ENCODE measurements at places on chromosomes 2 and 18. TPM values are rescaled to one million over a fixed set of nuclear protein-coding genes. Genes with fewer than 3 reads are reported as not detected.

SP100 gene
- 0.62 TPM for total RNA-seq

UXS1 gene
- total RNA-seq: 39.2 TPM

PLEKHH2 gene
- 5.8 TPM for total RNA-seq

SLC9A4 gene
- 0.11 TPM for total RNA-seq

PLGLB2 gene
- 0.15 TPM for total RNA-seq

CCDC148 gene
- total RNA-seq: 2.1 TPM

SMAD7 gene
- 26.7 TPM for total RNA-seq

UGT1A8 gene
- total RNA-seq: not detected

DYNAP gene
- 0.46 TPM for total RNA-seq

HAUS1 gene
- total RNA-seq: 68.1 TPM

PIEZO2 gene
- total RNA-seq: 10.7 TPM

CD207 gene
- not detected for total RNA-seq

KIF1A gene
- total RNA-seq: 279 TPM

DNAJB2 gene
- 36.1 TPM for total RNA-seq

MC5R gene
- 0.27 TPM for total RNA-seq

KCTD18 gene
- 5.7 TPM for total RNA-seq

ABCG5 gene
- not detected for total RNA-seq

ORMDL1 gene
- 38.4 TPM for total RNA-seq

MERTK gene
- total RNA-seq: 7.3 TPM

GAL3ST2 gene
- 0.73 TPM for total RNA-seq

SERPINB12 gene
- not detected for total RNA-seq

PAX3 gene
- total RNA-seq: not detected

RBM44 gene
- 0.71 TPM for total RNA-seq

MOCOS gene
- total RNA-seq: 5.3 TPM

CTLA4 gene
- not detected for total RNA-seq

C1QL2 gene
- total RNA-seq: 0.55 TPM

SNTG2 gene
- total RNA-seq: 27.8 TPM

TTC31 gene
- total RNA-seq: 38.3 TPM

DNAH6 gene
- 0.18 TPM for total RNA-seq

EVX2 gene
- total RNA-seq: not detected

DUSP2 gene
- 5.8 TPM for total RNA-seq

RND3 gene
- 55.8 TPM for total RNA-seq

NIFK gene
- total RNA-seq: 72.4 TPM

LTBP1 gene
- 33.8 TPM for total RNA-seq

LONRF2 gene
- 0.33 TPM for total RNA-seq

NEU2 gene
- not detected for total RNA-seq

CDH20 gene
- 0.16 TPM for total RNA-seq

TCF23 gene
- total RNA-seq: 0.14 TPM

RESP18 gene
- total RNA-seq: not detected

DES gene
- 3.5 TPM for total RNA-seq

RAPGEF4 gene
- 0.78 TPM for total RNA-seq

SIX3 gene
- 6.6 TPM for total RNA-seq

TBR1 gene
- total RNA-seq: not detected

AQP12B gene
- total RNA-seq: not detected

PTPN18 gene
- total RNA-seq: 21.8 TPM

SOX11 gene
- 24.8 TPM for total RNA-seq

STAT4 gene
- 0.44 TPM for total RNA-seq

PSTPIP2 gene
- total RNA-seq: 2.5 TPM

SERPINB5 gene
- 0.18 TPM for total RNA-seq

NPC1 gene
- total RNA-seq: 23.9 TPM

EFHD1 gene
- total RNA-seq: 6.8 TPM

CDKL4 gene
- 0.46 TPM for total RNA-seq

DSC2 gene
- total RNA-seq: 29.8 TPM

NOL4 gene
- 1.4 TPM for total RNA-seq

TEKT4 gene
- total RNA-seq: not detected

IL36G gene
- total RNA-seq: 0.32 TPM
